Sciatic nerve (tissue), 2 donors: ENCODE measurements at places on chromosomes 7 and 10. TPM values are rescaled to one million over a fixed set of nuclear protein-coding genes. Genes with fewer than 3 reads are reported as not detected.

BHLHA15 gene
- total RNA-seq, result not detected

CXCL12 gene
- total RNA-seq, result 394 TPM

DNA sequence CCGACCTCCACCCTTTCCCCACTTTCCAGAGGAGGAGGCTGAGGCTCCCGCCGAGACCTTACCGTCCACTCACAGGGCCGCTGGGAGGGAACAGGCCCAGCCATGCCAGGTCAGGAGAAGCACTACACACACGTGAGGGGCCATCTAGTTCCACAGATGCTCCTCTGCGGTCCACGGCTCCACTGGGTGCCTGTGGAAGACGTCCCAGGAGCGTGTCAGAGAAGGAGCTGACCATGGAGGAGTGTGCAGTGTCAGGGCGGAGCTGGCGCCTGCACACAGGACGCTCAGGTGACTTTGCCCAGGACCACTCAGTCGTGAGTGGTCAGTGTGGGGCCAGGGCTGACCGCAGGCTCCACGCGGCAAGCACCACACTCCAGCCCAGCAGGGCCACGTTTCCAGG is 8.0 kb upstream of the SHH start:
- DNase-seq, result no peak

OPN4 gene
- 0.18 TPM for total RNA-seq

DNA sequence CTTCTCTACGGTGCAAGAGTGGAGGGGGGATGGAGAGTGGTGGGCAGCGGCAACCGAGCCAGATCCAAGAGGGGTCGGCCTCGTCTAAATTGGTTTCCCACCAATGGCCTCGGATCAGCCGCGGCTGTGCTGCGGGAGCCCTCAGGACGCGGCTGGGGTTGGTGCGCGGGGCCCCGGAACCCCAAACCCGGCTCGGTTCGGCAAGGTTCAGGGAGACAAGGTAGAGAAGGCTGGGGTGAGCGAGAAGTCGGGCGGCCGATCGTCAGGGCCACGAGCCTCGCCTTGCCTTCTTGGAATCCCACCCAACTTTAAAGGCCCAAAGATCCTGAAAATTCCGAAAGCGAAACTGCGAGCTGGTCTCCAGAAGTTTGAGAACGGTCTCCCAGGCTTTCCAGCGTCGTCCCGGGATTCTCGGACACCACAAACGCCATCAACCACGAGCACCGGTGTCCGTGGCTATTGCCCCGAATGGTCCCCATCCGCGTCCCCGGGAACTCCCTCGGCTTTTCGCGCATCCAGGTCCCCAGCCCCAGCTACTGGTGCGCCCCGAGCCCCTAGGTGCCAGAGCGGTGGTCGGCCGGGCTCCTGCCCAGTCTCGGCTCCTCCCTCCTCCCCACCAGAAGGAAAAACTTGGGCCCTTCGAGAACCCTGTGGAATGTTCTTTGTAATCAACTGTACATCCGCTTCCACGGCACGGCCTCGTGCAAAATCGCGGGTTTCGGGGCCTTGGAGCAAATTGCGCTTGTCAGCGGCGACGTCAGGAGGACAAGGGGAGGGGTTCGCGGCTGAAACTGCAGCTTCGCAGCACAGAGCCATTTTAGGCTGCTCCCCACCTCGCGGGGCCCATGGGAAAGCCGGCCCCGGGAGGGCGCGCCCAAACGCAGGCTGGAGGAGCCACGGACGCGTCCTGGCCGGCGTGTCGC is 3.2 kb downstream of the SFMBT2 start:
- DNase-seq, result peak; percentile 79

DNA sequence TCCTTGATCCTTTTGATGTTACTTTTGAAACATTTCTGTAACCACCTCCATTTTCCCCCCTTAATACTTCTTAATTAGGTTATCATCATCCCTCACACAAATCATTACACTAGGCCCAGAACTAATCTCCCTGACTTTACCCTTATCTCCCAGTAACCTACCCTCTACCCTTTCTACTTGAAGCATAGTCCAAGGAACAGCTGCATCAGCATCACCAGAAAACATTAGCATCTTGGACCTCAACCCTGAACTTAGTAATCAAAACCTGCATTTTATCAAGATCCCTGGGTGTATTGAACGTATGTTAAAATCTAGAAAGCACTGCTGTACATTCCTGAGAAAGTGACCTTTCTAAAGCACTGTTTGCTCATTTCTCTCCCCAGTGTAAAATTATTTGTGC is 38.8 kb downstream of the MGAM2 start:
- no peak for DNase-seq

GRCh38 chr7:134720091-134720935 is 59.1 kb upstream of the CALD1 start:
- no peak for DNase-seq

GRCh38 chr10:44759122-44759521 is 152.0 kb upstream of the TMEM72 start:
- DNase-seq, result no peak

GPR158 gene
- 0.04 TPM for total RNA-seq

DNA sequence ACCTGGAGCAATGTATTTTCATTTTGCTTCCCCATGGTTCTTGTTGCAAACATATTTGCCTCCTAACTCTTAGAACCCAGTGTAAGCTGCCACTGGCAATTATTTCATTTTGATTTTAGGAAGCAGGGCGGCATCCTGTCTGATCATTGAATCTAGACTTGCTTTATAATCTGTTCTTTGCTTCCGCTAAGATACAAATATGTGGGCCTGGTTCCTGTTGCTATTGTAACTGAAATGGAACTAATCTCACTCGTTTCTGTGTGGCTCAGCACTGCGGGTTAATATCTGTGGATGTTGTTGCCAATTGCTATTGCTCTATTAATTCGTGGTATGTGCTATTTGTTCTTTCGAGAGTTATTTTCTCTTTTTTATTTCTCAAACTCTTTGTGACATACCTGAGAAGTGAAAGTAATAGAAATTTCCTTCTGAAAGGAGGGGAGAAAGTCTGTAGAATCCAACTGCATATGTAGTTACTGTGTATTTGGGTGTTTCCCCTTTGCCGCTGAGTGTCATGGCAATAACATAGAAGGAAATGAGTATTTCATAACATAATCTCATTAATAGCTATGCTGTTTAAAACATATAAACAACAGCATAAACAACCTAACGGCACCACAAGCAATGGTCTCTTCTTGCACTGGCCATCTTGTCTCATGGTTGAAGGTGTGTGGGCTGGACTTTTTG is 62.4 kb downstream of the FZD1 start:
- DNase-seq, result no peak

GJD4 gene
- total RNA-seq, result not detected

C7orf57 gene
- not detected for total RNA-seq

- DNase-seq, result no peak
These were observed 332.6 kb downstream of the TNS3 start for GRCh38 chr7:47249361-47249760.
